ENCODE measurements at places on chromosomes 3 and 15.

DNA sequence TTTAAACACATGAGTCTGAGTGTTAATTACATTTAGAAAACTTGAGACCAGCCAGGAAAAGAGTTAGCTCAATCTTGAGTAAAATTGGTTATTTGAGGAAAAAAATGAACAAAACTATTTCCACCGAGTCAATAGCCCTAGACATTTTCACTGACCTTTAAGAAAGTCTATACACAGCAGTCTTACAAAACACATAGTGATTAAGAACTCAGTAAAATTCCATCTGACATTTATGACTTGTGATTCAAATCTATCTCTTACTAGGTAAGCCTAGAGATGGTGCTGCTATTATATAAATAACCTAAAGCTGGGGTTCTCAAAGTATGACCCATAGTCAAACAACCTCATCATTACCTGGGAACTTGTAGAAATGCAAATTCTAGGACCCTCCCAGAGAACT is 109.1 kb upstream of the COL8A1 start:
- no peak for DNase-seq

- no peak for DNase-seq
These were observed 143.4 kb downstream of the FEZF2 start for GRCh38 chr3:62229908-62230307.

GRCh38 chr3:113695431-113695785 is 1.0 kb downstream of the USF3 start:
- DNase-seq = no peak

- DNase-seq = no peak
These were observed 18.2 kb upstream of the AMOTL2 start for GRCh38 chr3:134392336-134392983.

DNA sequence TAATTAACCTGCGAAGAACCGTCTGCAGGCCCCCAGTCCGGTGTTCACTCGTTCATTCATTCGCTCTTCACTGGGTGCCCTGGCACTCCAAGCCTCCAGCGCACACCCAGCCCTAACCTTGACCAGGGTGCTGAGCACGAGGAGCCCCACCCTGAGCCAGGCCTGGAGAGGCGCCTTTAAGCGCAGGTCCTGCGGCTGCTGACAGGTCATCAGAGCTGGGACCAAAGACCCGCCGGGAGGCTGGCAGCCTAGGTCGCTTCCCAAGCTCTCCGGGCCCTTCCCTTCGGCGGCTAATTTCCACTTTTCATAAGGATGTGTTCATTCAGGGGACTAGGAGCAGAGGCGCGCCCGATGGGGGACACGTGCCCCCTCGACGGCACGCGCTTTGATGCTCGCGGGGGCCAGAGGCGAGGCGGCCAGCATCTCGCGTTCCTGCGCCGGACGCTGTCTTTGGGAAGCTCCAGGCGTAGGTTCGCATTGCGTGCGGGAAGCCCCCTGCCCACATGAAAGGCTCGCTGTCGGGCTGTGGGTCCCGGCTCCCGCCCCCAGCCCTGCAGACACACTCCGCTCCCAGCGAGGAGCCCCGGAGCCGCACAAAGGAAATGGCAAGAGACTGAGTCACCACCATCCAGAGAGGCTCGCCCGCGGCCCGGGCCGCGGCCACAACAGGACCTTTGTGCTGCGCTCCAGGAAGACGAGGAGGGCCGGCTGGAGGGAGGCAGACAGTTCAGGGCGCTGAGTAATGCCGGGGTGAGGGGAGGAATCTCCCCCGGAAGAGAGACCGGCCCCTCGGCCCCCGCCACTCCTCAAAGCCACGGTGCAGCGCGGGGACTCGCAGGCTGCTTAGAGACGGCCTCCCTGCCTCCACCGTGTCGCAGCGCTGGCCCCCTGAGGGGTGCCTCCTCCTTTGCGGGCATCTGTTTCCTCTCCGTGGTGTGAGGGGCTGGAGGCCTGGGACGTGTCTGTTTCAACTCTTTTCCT is 266.4 kb upstream of the HES1 start:
- DNase-seq = no peak

- no peak for DNase-seq
These were observed 75.5 kb downstream of the NEDD4 start for GRCh38 chr15:55917881-55918296.

GRCh38 chr15:59537403-59537802 is 74.2 kb upstream of the GCNT3 start:
- no peak for DNase-seq

GRCh38 chr15:85582131-85583079 is 202.0 kb downstream of the AKAP13 start:
- DNase-seq = no peak

GRCh38 chr3:171804618-171805389 is 5.5 kb downstream of the PLD1 start:
- no peak for DNase-seq

DNA sequence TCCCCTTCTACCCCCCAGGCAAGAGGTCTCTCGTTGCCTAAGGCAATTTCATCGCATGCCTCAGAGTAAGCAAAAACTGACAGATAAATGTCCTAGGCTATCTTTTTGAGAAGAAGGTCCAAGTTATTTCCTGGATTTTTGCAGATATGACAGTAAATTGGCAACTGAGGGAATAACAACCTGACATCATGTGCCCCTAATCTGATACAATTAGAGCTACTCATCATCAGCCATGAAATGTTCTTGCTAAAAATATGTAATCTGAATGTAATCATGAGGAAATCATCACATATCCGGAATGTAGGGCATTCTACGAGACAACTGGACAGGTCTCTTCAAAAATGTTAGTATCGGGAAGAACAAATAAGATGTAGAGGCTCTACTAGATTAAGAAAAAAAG is 44.1 kb downstream of the TNIK start:
- no peak for DNase-seq

DNA sequence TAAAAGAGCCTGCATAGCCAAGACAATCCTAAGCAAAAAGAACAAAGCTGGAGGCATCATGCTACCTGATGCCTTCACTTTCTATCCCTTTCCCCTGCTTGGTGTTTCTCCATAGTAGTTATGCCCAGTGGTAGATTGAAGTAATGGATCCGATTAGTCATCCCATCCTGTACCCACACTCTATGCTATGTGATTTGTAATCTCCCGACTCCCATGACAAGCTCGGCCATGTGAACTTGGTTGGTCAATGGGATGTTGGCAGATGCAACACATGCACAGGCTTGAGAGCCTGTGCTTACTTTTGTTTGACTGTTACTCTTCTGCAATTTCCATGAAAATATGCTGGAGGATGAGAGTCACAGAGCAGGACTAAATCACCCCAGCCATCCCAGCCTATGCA is 334.9 kb upstream of the DPH6 start:
- no peak for DNase-seq

GRCh38 chr3:139954146-139954860 is 19.3 kb downstream of the CLSTN2 start:
- no peak for DNase-seq

DNA sequence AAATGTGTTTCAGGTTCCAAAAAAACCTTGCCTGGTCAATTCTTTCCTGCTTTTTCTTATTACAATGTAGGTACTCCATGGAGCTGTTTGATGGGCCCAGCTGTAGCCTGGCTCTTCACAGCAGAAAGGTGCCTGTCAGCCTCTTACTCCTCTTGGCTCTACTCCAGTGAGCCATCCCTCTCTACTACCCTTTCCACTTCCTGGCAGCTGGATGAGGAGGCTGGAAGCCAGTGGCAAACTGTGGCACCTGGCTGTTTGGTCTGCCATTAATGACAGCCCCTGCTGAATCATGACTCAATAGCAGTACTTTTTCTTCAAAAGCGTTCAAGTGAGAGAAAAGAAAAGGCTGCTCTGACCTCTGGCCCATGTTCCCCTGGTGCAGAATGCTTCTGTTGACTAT is 618.1 kb downstream of the PYDC2 start:
- DNase-seq = no peak

DNA sequence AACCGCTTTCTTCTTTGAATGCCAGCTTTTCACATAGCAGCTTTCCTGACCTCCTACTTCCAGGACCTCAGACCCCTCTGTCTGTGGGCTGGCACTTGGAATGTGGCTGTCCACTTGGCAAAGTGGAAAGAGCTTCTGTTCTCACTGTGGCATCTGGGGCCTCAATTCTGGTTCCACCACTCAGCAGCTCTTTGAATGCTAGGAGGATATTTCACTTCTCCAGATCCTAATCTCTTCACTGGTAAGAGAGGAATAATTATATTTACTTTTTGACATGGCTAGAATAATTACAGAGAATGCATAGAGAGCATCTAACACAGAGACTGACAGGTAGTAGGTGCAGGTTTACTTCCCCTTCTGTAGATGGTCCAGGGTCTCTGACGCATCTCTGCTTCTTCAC is 405.9 kb downstream of the LPP start:
- no peak for DNase-seq

GRCh38 chr3:182479419-182480336 is 313.6 kb upstream of the ATP11B start:
- DNase-seq = no peak

DNA sequence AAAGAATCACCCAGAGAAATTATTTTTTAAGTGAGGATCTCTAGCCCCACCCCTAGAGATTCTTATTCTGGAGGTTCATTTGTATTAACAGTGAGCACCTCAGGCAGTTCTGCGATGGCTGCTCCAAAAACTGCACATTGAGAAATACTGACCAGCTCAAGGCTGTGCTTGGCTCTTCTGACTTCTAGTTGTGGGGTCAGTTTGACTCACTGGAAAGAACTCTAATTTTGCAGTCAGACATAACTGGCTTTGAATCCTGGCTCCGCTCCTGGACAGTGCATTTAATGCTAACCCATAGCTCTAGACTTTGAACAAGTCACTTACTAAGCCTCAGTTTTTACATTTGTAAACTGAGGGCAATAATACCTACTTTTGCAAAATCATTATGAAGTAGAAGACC is 123.6 kb upstream of the SKOR1 start:
- DNase-seq = no peak

DNA sequence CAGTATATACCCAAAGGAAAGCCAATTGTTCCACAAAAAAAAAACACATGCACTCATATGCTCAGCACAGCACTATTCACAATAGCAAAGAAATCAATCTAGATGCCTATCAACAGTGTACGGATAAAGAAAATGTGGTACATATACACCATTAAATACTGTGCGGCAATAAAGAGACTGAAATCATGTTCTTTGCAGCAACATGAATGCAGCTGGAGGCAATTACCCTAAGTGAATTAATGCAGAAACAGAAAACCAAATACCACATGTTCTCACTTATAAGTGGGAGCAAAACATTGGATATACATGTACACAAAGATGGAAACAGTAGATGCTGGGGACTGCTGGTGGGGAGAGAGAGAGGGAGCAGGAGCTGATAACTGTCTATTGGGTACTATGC is 124.2 kb upstream of the AADACL2 start:
- DNase-seq = no peak

- DNase-seq = no peak
These were observed 94.3 kb upstream of the TLE3 start for GRCh38 chr15:70192041-70192440.

DNA sequence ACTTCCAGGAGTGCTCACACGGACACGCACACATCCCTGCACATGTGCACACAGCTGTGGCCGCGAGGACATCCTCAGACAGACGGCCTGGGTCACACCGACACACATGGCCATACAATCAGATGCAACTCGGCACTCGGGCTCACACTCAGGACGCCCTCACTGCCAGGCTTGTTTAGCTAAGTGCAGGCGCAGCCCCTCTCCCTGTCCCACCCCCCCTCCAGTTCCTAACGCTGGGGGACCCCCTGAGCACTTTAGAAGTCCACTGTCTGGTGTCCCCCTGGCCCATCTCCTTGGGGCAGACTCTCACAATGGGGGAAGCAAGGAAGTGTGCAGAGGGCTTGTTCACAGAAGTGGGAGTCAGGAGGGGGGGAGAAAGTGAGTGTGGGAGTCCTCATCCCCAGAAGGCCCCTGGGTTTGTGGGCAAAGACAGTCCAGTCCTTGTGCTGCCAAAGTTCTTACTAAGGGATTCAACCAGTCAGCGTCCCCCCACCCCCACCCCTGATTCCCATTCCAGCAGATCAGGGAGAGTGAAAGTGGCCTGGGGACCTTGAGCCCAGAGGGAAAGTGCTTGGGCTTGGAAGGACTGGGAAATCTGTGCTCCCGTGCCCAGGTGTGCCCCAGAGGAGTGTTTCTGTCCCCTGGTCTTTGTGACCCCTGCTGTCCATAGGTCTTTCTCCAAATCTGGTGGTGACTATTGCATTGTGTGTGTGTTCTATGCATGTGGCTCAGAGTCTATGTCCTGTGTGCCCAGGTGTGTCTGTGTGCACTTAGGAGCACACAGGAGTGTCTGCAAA is 767 bp upstream of the GATA2 start:
- DNase-seq = no peak

All from posterior cingulate gyrus (tissue), 11 donors.